ENCODE measurements at places on chromosomes 6 and 20.

DNA sequence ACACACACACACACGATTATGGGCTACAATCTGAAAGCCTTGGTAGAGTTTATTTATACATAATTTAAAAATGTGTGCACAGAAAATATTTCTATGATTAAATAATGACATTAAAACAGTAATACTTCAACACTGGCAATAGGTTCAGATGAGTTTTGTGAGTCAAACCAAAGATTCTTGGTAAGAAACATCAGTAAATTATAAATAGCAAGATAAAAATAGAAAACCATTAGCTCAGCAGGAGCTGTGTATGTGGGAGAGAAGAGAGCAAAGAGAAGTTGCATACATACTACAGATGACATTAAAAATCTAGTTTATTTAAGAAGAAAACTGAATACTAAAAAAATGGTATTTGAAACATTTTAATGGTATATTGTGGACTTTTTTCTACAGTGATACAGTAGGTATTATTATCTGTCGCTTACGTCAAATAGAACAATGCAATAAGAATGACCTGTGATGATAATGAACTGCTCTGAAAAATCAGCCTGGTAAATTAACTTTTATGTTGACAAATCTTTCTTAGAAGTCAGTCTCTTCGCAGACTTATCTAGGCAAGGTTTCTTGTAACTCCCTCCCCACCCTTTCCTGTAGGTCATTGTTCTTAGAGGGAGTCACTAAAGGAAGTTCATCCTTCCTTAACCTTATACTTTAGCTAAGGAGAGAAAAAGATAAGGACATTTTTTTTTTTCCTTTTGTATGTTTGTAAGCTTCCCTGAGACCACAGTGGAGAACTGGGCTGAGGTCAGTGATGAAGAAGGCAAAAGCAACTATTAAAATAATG lies 149.3 kb downstream of the GJA1 start:
- no peak for DNase-seq

- no peak for DNase-seq
Observed at GRCh38 chr6:4678506-4679300, 97.5 kb upstream of the CDYL start.

DNA sequence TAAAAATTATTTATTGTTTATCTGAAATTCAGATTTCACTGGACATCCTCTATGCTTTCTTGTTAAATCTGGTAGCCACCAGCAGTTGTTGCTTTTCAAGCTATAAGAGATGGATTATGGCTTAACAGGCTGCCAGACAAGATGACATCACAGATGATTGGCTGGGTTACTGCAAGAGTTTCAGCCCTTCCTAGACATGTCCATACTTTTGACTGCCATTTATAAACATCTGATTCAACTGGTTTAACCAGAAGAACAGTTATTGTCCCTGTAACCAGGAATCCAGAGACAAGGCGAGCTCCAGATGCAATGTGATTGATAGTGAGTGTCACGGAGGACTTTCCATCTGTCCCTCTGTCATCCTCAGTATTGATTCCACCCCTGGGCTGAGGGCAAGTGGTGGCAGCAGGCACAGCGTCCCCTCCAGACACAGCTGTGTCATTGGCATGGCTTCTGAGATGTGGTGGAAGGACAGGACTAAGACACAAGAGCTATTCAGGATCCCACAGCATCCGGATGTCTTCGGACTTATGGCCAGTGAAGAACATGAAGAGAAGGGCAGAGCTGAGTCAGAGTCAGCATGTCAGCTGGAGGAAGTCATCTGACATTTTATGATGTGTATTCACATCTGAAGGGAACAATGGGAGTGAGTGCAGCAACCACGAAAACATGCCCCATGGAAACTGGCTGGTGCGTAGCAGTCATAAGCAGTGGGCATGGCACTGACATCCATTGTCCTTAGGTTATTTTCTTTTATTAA lies 284.5 kb upstream of the CDYL start:
- no peak for DNase-seq

- DNase-seq = no peak
Observed at GRCh38 chr6:112979830-112980229, 632.7 kb downstream of the RFPL4B start.

GRCh38 chr6:34177181-34177591 lies 31.3 kb upstream of the GRM4 start:
- DNase-seq = no peak

GRCh38 chr6:77318256-77318655 lies 145.0 kb downstream of the HTR1B start:
- DNase-seq = no peak
